ENCODE measurements at places on chromosomes 5 and 9.

GRCh38 chr5:159319363-159319762 lies 10.9 kb downstream of the IL12B start:
- no peak for DNase-seq

GRCh38 chr5:147248561-147248960 lies 13.7 kb downstream of the STK32A start:
- no peak for DNase-seq

DNA sequence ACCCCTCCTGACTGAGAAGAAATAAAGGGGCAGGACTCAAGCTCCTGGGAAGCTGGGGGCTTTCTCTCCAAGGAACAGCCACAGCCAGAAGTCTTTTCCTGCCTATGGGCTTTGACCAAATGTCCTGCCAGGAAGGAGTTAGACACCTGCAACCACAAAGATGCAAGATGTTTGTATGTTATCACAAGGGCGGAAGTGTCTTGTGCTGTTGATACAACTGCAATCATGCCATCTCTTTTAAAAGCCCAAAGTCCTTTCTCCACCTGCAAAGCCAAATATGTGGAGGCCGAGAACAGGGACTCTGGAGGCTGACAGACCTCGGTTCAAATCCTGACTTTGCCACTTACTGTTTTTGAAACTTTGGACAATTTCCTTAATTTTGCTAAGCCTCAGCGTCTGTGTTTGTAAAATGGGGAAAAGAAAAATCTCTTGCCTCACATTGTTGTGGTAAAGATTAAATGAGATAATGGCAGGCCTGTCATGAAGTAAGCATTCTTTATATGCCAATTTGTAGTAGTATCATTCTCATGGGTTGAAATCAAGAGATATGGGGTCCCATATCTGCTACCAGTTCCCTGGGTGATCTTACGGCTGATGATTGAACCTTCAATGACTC lies 17.0 kb downstream of the HRH2 start:
- no peak for DNase-seq

DNA sequence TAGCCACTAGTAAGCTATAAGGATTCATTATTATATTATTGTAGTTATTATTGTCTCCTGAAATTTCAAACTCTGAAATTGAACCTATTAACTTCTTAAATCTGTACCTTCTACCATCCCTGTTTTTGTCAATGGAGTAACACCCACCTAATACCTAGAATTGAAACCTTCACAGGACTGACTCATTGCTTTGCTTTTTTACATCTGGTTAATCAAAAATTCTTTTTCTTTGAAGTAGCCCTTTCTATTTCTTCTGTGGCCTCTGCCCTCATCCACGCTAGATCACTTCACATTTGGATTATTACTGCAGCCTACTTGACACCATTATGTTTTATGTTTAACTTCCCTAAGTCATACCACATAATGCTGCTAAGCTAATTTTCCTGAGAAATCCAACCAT lies 35.6 kb downstream of the RBM27 start:
- DNase-seq, result no peak

GRCh38 chr5:149466457-149466972 lies 84.7 kb downstream of the CSNK1A1 start:
- no peak for DNase-seq

DNA sequence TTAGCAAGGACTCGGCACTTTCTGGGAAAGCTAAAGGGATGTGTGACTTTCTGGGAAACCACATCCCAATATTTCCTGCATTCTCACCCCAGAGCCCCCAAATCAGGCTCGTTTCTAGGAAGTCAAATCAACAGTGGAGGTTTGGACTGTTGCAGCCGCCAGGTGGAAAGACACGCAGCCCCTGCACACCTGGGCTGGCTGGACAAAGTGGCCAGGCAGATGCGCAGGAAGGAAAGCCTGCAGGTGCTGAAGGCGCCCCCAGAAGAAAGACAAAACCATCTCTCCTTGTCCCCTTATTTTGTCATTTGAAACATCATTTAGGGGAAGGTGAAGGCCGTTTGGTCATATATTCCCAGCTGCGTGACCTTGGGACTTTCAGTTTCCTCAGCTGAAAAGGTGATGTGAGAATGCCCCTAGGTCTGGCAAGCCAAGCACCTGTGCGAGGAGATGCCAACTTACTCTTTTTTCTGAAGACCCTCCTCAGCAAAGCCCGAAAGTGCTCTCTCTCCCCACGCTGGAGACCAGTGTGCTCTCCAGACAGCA lies 97.9 kb upstream of the CPEB4 start:
- no peak for DNase-seq

DNA sequence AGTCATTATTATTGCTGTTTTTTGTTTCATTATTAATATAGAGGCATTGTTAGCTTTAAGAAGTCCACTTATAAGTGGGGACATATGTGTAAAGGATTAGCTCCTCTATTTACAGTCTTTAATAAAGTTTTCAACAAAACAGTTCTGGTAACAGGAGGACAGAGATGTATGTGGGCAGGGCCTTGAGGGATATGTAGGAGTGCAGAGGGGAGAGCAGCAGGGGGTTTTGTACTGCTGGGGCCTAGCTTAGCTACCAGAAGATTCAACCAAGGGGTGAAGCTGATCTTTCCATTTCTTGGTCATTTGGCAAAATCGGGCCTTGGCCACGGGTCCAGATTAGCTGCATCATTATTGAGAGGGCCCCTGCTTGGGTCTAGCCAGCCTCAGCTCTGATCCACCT lies 89.9 kb downstream of the PPARGC1B start:
- DNase-seq, result no peak

DNA sequence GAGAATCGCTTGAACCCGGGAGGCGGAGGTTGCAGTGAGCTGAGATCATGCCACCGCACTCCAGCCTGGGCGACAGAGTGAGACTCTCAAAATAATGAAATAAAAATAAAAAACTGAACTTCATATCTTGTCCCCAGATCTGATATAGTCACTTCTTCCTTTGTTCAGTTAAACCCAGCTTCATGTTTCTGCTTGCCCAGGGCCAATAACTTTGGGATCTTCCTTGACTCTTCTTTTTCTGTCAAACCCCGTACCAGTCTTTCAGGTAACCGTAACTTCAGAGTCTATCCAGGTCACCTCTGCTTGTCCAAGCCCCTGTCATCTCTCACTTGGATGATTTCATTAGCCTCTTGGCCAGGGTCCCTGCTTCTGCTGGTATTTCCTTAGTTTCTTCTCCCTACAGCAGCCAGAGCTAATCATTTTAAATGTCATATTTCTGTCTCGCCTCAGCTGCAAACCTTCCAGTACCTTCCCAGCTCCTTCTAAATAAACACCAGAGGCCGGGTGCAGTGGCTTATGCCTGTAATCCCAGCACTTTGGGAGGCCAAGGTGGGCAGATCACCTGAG lies 19.7 kb upstream of the ABL1 start:
- no peak for DNase-seq

DNA sequence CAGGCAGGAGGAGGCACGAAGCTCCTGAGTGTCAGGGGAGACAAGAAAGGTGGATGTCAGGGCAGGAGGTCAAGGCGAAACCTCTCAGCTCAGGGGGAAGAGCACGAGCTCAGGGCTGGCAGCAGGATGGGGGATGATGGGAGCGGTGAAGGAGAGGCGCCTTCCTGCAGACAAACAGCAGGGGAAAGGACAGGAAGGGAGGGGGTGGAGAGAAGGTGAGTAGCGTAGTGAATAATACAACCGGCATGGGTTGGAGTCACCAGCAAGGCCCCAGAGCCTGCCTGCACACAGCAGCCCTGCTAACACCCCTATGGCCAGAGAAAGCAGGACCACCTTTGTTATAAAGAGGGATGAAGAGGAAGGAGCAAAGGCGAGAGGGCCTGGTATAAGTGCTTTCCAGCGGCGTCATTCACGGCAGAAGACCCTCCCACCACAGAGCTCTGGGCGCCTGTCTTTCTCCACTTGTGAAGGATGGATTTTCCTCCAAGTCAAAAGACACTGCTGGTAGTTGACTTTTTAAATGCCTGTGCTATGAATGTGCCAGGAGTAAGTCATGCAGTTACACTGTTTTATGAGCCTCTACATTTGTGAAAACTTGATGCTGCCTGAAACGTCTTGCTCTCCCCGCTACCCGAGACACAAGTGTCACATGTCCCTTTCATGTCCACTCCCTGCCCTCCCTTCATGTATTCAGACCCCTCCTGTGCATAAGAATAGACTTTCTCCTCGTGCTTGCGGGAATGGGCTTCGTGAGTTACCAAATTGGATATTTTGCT lies 84.8 kb upstream of the IRX1 start:
- DNase-seq, result no peak

- no peak for DNase-seq
These were observed 19.9 kb upstream of the IER5L start for GRCh38 chr9:129197978-129198318.
